NCI-H1092 (cell line): ENCODE measurements at places on chromosomes 2 and 18.

DNA sequence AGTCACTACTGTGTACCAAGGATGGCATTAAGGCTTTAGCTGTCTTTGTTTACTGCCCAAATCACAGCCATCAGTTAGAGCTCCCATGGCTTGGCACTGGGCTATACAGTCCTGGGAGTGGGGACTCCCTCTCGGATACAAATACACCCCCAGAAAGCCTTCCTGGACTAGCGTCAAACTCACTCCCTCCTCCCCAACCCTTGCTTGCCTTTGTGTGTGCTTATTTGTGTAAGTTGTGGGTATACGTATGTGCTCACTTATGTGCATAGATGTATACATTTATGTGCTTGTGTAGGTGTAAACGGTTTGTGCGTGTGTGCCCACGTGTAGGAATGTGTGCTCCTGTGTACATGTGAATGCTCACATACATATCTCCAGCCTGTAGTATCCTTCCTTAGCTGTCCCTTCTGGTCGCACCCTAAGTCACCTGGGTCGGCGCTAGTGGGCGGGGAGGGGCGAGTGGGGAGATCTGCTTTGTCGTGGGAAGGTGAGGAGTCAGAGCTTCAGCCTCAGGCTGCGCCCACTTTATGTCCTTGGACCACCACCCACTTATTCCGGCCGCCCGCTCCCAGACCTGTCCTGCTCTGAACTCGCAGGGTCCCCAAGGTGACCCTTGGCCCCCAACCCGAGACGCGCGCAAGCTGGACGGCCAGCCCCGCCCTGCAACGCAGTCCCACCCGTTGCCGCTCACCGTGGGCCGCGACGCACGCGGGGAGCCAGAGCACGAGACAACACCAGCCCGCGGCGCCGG is 461 bp downstream of the PRADC1 start:
- DNase-seq = no peak

GRCh38 chr2:49616800-49617199 is 462.5 kb upstream of the FSHR start:
- DNase-seq = no peak

DNA sequence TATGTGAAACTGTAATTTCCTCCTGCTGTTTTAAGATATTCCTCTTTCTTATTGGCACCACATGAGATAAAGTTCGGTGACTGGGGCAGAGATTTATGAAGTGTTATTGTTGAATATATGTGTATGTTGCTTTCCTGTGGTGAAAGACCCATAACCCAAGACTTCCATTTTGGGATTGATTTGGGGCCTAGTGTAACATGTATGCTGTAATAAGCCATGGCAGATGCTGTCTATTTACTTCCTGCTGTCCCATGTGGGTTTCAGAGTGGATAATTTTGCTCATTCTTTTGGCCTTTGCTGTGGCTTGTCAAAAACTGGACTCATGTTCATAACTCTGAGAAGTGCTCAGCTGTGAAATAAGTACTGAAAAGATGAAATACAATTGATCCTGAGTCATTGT is 10.8 kb upstream of the MYO1B start:
- DNase-seq = no peak

DNA sequence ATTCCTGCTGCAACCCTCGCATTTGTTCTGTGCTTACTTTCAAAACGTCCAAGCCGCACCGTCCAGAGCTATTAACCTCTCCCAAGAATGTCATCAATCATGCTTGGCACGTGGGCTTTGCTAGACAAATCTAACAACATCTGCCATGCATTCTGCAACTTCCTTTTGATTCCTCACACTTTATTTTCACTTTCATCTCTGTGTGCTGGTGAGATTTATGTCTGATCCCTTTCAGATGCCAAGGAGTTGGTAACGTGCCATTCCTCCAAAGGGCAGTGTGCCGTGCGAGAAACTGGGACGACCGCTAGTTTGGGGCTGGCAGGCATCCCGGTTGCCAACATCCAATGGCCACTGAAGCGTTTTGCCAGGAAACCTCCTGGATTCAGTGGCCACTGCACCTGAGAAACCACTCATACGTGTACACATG is 230.0 kb upstream of the PARD3B start:
- DNase-seq = peak; percentile 65

GRCh38 chr2:44879269-44880124 is 62.0 kb upstream of the SIX3 start:
- DNase-seq = no peak

DNA sequence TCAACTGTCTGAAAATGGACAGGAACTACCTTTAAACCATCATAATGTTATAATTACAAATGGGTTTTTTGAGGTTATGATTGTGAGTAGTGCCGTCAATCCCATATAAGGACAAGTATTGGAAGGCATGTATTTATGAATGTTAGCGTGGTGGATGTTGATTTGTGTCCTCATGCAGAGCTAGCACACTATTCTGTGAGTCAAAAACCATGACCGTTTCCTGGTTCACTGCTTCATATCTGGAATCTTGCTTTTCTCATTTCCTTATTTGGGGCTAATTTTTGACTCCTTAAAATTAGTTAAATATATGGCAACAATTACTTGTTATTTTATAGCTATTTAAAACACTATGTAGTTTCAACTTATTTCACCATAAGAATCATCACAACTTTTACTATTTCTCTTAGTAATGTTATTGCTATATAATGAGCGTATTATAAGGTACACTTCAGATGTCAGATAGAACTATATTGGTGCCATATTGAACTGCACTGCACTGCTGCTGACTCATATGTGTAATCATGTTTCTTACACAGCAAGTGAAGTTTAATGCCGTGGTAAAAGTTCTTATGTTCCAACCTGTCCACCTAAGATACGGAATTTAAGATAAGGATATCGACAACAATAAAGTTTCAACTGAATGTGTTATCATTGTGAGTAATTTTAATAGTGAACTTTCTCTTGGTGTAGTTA is 192.8 kb downstream of the PTGR3 start:
- no peak for DNase-seq

DNA sequence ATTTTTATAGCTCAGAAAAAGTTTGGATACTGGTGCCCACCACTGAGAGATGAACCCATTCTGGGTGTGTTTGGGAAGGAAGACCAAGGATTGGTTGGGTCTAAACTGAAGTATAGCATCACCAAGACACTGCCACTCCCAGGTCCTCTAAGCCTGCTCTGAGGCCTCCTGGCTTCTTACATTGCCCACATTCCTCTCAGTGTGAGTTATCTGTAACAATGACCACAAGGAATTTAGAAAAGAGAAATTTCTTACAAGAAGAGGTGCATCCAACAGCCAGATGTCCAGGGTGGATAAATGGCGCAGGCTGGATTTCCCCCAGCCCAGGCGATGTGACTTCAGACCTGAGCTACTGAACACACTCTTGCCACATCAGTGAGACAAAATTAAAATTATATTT is 1.6 kb upstream of the GPR45 start:
- DNase-seq = no peak

DNA sequence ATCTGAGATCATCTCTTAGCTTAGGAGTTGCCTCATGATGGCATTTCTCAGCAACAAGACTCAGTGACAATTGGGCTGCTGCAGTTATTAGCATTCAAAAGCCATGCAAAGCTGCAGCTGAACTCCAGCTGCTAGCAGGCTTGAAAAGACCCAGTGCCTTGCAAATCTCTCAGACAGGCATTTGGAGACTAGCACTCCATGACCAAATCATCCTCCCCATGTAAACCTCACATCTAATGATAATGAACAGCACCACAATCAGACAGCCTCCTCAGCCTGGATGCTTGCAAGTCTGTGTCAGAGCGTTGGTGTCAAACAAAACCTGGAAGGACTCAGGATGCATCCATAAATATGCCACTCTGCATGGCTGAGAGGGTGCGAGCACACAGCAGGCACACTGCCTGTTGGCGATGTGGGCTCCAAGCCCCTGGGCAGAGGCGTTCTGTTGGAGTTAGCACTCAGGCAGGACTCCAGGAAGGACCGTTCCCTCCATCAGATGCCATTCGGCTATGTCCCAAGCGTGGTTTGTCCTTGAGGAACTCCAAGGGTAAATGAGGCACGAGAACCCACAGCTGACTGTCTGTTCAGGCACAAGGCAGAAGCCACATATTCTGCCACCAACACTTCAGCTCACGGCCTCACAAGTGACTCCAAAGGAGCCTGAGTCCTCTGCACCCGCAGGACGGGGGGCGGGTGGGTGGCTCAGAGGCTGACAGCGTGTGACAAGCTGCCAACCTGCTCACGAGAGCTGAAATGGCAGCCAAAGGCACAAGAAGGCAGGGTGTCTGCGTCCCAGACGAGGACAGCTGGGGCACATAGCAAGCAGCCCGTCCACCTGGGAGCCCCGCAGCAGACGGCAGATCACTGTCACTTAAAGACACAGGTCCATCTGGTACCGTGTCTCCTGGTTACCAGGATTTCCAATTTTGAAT is 183.8 kb downstream of the MYT1L start:
- DNase-seq = no peak

DNA sequence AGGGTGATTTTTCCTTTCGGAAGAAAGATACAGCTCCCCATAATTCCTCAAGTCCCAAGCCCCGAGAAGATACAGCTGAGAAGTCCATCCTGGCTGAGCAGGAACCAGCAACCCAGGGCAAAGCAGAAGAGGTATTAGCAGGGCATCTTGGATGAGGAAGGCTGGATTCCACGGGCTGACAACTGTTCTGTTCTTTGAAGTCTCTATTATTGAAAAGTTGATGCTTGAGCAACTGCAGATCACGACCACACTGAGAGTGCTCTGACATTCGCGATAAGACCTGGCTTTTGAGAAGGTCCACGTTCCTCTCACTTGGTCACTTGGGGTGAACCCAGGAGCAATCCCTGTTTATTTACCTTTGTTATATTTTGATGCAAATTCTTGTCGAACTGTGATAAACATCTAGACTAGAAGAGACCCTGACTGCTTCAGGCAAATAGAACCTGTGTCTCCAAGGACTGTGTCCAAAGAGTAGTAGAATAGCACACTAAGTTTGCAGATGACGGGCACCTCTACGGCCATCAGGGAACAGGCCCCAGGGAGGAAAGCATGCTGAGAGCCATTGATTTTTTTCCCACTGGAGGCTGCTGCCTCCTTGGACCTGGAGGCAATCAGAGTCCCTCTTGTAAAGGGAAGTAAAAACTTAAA is 133.1 kb downstream of the ARL4C start:
- DNase-seq = no peak

- DNase-seq = no peak
Measured at GRCh38 chr2:11257964-11258363, 86.5 kb downstream of the ROCK2 start.

GRCh38 chr18:41982942-41983660 is 28.1 kb downstream of the PIK3C3 start:
- no peak for DNase-seq

DNA sequence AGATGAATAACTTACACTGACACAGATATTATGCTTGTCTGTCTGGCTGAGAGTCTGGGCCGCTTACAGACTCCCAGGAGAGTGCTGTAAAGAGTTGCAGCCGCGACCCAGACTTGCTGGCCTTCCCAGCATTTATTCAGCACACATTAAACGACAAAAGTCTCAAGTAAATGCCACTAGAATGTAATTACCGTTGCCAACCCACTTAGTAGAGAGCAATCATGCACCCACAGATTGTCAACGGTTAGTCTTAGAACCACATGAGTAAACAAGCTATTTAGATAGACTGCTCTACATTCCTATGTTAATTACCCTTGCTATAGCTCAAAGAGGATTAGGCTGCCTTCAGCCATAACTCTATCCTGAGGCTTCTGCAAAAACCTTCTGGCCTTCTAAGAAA is 47.8 kb upstream of the C2orf74 start:
- DNase-seq = no peak

DNA sequence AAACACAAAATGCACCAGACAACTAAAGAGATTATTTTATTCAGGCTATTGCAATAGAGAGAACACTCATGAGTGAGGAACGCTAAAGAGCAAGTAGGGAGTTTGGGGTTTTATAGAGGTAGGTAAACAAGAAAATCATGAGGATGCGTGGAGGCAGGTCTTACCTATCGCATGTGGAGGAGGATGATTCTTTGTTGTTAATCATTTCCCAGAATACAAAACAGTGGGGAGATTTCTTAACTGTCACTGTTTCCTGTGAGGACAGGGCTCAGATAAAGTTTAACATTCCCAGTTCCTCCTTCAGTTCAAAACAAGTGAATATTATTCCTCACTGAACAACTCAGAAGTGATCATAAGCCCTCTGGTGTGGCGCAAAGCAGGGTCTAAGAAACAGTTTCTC is 156.1 kb upstream of the MGAT5 start:
- no peak for DNase-seq

GRCh38 chr2:214781226-214781625 is 28.3 kb downstream of the BARD1 start:
- no peak for DNase-seq

- no peak for DNase-seq
Measured at GRCh38 chr2:30113617-30114293, 33.1 kb upstream of the YPEL5 start.

DNA sequence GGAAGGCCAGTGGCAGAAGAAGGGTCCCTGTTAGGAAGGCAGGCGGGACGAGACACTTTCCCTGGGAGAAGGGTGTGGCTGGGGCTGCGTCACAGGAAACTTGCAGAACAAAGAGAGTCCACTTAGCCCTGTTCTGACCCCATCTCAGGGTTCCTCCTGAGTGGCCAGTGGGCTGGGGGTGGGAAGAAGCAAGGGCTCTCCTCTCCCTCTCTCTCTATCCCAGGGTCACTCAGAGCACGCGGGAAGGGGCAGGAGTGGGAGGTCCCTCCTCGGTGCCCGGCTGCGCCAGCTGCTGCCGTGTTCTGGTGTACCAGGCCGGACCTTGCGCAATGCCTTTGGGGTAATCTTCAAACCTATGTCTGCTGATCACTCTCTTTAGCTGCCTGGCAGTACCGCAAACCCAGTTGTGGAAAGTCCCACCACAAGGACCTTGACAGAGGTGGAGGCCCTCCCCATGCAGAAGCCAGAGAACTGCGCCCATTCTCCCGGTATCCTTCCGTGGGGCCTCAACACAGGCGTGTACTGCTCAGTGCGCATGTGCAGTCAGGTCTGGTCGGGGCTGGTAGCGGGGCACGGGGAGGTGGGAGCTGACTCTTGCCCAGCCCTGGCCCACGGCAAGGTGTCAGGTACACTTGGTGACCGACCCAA is 47.8 kb upstream of the ST3GAL5 start:
- DNase-seq = no peak

DNA sequence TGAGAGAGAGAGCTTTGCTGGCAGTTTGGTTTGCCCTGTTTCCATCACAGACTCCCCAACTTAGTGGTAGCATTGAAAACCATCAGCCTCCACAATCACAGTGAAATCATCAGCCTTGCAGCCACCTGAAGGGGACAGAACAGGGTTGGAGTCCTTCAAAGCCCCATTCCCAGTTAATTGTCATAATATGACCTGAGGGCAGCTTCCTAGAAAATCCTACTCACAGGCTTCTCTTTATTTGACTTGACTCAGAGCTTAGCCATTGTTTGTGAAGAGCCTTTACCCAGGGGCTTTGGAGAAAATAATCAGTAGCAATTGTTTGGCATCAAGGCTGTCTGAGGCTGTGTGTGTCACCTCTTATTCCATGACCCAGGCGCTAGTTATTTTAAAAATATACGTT is 308.7 kb downstream of the CBLN2 start:
- peak; percentile 33 for DNase-seq

GRCh38 chr2:160429248-160430000 is 64.2 kb downstream of the RBMS1 start:
- peak; percentile 5 for DNase-seq
